ENCODE measurements at places on chromosomes 4 and X.

DNA sequence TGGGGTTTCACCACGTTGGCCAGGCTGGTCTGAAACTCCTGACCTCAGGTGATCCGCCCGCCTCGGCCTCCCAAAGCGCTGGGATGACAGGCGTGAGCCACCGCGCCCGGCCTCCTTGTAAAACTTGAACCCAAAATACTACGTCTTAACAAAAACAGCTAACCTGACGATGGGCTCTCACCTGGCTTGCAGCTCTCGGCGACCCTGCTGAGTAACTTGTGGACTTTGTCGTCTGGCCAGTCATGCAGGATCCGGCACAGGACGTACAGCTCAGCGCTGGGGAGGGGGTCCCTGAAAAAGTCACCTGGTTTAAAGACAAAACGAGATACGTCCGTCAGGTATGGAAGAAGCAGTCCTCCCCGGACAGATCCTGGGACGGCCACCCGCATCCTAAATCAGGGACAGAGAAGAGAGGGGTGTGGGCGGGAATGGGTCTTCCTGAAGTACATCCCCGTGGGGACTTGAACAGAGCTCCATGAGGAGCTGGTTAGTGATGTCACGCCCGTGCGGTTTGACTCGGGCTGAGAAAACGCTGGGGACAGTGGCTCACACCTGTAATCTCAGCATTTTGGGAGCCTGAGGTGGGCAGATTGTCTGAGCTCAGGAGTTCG is 20.7 kb upstream of the SLC25A6 start:
- DNase-seq: no peak

DNA sequence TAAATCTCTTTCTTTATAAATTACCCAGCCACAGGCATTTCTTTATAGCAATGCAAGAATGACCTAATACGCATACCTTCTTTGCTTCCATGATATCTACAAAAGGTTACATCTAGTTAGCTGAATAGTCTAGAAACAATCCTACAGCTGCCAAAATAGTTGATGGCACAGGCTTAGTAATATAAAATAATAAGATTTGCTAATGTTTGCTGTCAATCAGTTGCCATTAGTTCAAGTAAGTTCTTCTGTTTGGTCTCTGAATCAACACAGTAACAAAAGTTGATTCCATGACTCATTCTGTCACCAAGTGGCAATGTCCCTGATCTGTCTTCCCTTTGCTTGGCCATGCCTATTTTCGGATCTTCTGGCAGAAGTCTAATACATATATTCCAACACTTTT is 470.2 kb downstream of the SPRY1 start:
- no peak for DNase-seq

DNA sequence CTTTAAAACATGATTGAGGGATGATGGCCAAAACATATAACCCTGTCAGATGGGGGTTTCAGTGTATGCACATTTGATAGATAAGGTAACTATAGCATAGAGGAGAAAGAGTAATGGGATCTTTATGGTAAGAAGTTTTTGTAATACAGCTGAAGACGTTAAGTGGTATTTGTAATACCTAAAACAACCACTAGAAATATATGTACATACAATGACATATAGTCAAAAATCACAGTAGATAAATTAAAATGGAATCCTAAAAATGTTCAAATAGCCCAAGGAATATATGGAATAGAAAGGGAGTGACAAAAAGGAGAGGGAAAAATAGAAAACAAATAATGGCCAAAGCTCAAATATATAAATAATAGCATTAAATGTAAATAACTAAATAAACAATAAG is 371.3 kb upstream of the FSTL5 start:
- DNase-seq: no peak

- DNase-seq: no peak
Observed at GRCh38 chr4:114386637-114387233, 211.9 kb upstream of the UGT8 start.

GRCh38 chr4:134539729-134540231 is 338.2 kb upstream of the PABPC4L start:
- DNase-seq: no peak

GRCh38 chr4:5858020-5858769 is 34.7 kb downstream of the CRMP1 start:
- no peak for DNase-seq

- DNase-seq: no peak
Observed at GRCh38 chrX:10828036-10828435, 207.7 kb upstream of the MID1 start.

DNA sequence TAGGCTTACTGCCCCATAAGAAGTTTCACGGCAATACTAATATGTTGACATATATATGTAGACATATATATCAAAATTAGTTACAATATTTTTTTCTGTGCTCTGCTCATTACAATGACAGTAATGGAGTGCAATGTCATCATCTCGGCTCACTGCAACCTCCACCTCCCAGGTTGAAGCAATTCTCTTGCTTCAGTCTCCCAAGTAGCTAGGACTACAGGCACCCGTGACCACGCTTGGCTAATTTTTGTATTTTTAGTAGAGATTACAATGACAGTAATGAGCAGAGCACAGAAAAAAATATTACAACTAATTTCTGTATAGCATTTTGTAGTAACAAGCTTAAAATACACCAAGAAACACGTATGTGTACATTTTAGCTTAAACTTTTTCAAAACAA is 7.6 kb downstream of the EIF4E start:
- DNase-seq: no peak

DNA sequence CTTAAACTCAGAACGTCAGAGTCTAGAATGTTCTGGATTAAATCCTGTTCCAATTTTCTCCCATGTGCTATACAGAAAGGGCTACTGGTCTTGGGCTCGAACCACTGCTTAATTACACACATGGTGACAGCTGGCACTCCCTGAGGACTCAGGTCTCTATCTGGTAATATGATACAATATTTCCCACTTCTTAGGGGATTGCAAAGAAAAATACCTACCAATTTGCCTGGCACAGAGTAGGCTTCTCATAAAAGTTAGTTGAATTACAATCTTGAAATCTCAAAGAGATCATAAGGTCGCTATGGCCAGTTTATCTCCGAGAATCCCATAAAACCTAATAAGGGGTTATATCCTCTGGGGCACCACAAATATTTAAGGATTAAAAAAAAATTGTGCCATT is 8.6 kb downstream of the GPM6B start:
- no peak for DNase-seq

DNA sequence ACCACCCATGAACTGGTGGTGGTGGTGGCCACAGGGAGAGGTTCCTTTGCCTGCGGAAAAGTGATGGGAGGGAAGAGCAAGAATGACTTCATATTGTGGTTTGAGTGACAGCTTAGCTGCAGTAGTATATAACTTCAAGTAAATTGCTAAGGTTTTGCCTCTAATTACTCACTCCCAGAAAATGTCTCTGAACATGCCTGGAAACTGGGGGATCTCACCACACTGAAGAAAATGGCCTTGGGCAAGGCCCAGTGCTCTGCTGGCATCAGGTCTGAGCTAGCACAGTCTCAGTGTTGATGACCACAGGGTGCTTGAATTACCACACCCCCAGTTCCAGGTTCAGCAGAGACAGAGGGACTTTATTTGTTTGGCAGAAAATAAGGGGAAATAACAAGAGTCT is 2085.4 kb downstream of the ARAP2 start:
- DNase-seq: no peak

GRCh38 chr4:8916351-8916885 is 44.8 kb upstream of the HMX1 start:
- no peak for DNase-seq

- no peak for DNase-seq
Observed at GRCh38 chrX:153443476-153444332, 2.2 kb downstream of the TREX2 start.

DNA sequence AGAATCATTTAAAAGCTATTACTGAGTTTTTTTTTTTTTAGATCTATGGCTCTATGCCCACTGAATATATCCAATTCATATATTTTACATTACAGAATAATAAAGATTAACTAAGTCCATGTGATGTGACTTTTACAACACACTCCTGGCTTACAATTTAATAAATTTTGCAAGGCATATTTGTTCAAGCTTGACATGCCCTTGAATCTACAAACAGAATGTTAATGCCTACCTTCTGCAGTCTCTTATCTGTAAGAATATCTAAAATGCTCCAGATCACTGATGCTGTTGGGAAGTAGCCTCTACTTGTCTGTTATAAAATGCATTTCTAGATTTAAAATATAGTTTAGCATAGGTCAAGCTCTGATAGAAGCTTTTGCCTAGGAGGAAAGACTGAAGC is 100.7 kb upstream of the RASGEF1B start:
- no peak for DNase-seq

DNA sequence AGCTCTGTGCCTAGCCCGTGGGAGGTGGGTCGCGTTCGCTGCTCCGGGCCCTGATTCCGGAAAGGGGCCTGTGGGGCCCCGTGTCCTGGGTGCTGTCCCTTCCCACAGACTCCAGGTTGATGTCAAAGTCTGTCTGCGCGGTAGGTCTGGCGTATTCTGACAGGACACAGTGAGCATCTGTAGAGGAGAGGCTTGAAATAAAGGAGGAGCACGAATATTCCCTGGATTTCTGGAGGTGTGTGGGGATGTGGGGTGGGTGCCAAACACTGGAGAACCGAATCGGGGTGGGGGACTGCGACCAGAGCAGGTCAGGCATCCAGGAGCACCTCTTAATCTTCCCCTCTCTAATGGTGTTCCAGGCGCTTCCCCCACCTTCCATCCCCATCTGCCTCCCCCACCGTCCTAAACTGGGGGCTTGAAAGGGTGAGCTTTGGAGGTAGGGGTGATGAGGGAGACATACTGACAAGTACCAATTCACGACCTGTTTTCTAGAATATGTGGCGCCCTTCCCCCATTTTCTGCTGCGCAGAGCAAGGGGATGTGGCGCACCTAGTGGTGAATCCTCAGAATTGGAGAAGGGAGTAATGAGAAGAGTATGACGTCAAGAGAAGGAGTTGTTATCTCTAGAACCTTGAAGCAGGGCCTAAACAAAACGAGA is 877 bp downstream of the GPRASP1 start:
- DNase-seq: no peak

GRCh38 chr4:121129606-121130325 is 34.4 kb downstream of the TNIP3 start:
- DNase-seq: no peak

DNA sequence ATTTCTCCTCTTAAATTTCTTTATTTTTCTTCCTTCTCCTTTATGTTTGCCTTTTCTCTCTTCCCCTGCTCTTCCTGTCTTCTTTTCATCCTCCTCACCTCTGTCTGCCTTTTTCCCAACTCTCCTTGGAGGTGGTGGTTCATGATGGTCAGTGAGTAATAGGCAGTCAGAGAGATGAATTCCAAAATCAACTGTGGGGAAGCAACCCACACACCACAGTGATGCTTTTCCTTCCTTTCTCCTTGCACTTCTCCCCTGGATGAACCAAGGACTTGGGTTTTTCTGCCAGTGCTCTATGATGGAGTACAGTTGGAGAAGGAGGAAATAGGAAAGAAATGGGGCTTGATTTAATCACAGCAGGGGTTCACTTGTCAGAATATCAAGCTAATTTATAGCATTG is 153.8 kb downstream of the DCK start:
- DNase-seq: no peak

DNA sequence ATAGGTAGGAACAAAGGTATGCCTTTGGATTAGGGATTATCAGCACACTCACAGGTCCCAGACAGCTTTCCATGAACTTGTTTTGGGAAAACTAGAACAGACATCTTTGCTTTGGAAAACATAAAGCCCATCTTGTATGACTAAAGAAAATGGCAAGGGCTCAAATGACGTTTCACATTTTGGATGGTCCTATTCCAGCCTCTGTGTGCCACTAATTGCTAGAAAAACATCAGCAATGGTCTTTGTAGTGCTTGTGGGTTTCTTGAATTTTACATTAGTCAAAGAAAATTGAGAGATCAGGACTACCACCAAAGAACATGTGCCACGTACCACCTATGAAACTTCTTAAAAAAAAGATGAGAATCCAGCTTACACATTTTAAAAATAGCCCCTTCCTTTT is 111.4 kb downstream of the HDAC8 start:
- no peak for DNase-seq

DNA sequence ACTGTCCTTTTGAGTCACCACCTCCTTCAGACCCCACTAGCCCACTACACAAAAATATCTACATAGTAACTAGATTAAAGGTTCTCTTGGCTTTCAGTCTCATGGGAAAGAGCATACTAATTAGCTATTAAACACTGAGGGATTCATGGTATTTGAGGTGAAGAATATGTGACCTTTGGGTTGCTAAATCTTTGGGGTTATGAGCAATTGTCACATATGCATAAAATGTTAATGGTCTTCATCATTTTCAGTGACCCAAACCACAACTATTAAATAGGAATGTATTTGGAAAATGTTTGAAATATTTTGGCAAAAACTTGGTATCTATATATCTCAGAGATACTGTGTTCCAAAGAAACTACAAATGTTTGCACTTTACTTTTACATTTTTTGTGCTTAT is 365.1 kb downstream of the MAGEB5 start:
- no peak for DNase-seq

Data from NCI-H1048 (cell line).